ENCODE measurements at places on chromosomes 1 and 21.

DNA sequence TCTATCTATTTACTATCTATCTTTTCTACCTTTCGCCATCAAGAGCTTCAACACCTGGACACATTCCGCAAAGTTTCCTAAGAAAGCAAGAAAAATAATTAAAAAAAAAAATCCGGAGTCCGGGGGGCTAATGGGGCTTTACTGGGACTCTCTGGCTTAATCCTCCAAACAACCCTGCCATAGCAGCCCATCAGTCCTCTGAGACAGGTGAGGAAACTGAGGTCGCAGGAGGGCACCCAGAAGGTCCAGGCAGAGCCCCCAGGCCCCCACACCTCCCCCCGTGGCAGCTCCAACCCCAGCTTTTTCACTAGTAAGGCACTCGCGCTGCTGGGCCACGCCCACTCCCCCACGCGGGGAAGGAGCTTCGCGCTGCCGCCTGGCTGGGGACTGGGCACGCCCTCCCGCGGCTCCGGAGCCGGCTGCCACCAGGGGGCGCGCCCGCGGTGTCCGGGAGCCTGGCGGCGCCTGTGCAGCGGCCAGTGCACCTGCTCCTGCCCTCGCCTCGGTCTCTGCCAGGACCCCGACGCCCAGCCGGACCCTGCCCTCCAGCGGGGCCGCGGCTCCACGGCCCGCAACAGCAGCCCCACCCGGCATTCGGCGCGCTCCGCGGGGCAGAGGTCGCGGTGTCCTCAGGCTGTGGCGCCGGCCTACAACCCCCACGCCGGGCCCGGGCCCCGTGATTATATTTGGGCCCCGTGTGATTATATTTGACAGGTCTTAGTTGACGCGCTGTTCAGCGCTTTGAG lies 54.1 kb upstream of the SAMD11 start:
- peak; percentile 93 for DNase-seq

DNA sequence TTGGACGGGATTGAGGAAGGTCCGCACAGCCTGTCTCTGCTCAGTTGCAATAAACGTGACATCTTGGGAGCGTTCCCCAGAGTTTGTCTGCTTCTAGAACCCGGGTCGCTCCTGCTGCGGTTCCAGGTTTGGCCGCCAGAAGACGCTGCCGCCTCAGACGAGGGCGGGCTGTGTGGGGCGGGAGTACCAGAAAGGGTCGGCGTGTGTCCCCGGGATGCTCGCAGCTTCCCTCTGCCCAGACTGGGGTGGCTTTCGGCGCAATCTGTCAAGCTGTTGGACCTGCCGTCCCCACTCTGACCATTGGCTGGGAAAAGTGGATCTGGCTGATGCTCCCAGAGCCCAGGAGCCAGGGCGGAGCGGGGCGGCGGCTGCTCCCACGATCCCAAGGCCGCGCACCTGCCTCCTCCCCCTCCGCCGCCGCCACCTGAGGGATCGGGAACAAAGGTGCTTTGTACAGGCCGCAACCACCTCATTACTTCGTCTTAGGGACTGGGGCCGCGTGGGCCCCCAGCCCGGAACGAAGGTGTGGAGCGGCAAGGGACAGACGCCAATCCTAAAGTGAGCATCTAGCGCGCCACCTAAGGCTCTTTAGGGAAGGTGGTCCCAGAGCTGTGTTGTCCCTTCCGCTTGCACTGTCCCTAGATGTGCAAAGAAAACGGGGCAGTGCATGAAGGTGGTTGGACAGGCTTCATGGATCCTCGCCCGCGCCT lies 683 bp upstream of the EFNA4 start:
- peak; percentile 78 for DNase-seq

DNA sequence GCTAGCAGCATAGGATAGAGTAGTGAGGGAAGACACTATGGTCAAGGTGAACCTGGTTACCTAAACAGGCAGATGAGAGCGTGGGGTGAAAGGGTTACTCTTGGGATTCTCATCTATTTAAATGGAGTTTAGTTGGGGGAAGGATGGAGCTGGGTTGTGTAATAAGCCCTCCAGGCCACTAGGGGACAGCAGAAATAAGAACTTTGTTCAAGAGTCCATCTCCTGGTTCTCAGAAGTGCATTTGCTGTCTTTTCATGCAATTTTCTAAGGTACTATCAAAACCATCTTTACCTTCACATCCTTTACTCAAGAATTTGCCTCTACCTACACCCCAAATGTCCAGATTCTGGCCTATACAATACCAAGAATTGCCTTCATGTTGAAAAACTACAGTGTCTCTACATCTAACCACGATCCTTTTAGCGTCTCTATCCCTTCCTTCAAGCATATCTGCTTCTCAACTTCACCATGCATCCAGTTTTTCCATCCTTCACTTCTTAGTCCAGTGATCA lies 28.0 kb downstream of the SLAMF1 start:
- no peak for DNase-seq

- no peak for DNase-seq
These were observed 6.8 kb downstream of the RPE65 start for GRCh38 chr1:68442822-68443556.

- DNase-seq, result no peak
These were observed 358 bp downstream of the TSPAN2 start for GRCh38 chr1:115088871-115089419.

DNA sequence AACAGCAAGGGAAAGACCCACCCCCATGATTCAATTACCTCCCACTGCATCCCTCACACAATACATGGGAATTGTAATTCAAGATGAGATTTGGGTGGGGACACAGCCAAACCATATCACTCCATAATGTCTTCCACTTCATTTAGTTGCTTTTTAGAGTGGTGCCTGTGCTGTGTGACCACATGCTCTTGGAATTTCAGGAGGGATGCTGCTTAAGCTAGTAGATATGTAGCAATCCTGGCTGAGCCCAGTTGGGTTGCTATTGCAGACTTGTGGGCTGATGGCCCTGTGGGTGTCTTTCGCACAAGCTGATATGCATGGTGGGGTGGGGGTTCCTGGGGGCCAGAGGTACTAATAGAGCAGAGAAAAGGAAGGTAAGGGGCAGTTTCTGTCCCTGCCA lies 160.4 kb upstream of the SYT6 start:
- no peak for DNase-seq

- no peak for DNase-seq
These were observed 28.3 kb downstream of the CCN1 start for GRCh38 chr1:85608851-85609250.

DNA sequence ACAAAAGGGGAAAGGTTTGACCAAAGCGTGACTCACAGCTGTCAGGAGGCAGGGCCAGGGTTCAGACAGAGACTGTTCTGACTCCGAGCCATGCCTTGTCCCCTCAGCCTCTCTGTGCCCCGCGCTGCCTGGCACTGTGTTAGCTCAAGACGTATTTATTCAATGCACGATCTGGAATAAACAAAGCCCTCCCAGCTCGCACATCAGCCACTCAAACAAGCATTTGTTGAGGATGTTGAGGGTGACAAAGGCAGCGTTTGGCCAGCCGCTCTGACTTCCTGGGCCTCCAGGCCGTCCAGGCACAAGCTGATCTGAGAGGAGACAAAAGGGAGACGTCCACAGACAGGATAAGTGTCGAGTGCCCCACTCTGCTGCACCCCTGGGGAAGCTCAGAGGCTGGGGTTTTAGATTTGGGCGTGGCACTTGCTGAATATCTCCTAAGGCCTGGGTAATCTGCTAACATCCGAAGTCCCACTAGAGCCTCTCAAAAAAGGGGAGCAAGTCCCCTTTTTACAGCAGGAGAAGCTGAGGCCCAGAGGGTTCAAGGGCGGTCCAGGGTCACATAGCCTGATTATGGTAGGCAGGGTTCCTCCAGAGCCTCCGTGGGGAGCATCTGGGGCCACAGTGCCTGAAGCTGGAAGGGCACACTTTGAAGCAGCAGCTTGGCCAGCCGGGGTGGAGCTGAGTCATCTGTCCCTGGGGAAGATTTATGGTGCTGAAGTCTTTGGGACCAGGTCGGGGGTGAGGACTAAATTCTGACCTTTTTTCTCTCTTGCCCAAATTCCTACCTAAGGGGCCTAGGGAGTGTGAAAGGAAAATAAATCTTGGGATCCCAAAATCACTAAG lies 95.9 kb downstream of the SPSB1 start:
- no peak for DNase-seq

- DNase-seq, result no peak
These were observed 41.8 kb upstream of the BCL10 start for GRCh38 chr1:85318217-85318616.

DNA sequence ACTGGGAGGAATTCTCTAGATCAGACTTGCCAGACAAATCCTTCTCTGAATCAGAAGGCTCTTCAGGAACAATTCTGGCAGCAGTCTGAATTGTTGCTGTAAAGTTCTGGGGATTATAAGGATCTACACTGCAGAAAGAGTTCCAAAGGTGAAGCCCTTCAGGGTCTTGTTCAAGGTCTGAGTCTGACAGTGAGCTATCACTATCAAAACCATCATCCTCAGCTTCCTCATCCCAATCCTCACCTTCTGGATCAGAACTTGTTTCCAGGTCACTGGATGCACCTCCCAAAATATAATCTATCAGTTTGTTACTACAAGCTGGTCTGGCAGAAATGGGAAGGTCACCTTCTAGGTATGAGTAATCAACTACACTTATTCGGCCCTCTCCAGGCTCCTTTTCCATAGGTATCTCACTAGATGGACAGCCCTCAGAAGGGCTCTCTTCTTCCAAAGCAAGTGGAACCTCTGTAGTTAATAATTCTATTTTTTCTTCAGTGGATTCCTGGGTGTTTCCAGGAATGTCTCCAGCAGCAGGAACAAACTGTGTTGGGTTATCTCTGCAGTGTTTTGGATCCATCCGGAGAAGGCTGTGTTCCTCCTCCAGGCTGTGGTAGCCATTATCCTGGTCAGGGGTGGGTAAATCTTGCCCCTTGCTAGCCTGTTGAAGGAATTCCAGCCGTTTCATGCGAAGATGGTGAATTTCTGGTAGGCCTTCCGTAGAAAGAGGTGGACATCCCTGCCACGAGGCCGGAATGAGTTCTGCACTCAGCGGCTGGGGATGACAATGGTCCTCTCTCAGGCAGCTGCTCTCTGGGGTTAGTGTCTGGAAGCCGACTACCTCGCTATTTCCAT lies 1.6 kb downstream of the PPP1R15B start:
- no peak for DNase-seq

DNA sequence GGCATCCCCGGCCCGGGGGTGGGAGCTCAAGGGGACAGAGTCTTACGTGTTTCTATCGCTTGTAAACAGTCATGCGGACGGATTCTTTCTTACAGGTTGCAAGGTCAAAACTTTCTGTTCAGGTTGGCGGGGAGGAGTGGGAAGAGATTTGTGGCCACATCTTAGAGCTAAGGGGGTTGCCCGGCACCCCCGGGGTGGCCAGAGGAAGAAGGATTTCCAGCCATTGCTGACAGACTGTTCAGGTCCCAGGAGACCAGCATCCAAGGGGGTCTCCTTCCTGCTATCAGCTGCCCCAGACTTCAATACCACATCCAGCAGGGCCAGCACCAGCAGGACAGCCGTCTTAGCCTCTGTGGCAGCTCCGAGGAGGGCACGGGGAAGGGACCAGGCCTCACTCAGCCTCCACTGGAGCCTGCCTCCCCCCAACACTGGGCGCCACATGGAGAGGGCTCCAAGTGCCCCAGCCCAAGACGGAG lies 52.0 kb downstream of the KIF21B start:
- no peak for DNase-seq

DNA sequence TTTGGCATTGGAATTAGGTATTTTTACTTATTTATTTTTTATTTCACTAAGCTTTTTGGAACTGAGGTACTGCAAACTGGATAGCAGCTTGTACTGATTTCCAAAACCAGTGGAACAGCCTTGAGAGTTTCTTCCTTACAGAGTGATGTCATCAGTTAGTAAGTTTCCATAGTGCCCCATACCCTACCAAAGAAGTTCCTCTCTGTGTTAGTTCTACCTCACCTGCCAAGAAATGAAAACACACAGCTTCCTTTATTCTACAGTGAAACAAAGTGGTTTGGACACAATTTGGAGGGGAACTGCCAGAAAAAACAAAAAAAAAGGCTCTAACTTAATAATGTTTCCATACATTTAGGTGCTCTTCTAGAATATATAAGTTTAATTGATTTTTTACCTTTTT lies 430.9 kb upstream of the ADGRL2 start:
- no peak for DNase-seq

DNA sequence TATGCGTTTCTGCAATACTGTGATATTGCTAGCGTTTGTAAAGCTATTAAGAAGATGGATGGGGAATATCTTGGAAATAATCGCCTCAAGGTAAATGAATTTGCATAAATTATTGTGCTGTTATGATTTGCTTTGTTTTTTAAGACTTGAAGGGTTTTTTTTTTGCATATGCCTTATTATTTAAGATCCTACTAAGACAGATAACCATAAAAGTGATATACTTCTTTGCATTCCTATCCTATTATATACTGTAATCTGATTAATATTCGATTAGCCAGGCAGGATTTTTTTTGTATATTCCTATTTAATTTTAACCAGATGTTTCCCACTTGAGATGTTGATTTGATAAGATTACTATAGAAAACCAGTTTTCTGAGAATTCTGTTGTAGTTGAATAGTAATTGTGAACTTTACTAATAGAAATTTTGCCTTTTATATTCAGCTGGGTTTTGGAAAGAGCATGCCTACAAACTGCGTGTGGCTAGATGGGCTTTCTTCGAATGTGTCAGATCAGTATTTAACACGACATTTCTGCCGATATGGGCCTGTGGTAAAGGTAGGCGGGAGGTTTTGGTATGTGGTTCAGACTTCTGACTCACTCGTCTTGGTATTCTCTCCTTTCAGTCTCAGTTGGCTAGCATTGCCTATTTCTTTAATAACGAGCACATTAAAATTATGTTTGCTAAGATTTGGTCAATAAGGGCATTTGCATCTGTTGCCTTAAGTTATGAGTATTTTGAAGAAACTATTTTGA lies 56.8 kb downstream of the ZBTB17 start:
- DNase-seq, result no peak

GRCh38 chr1:165508291-165508690 lies 35.5 kb upstream of the LRRC52 start:
- DNase-seq, result no peak

- DNase-seq, result no peak
These were observed 22.6 kb downstream of the MAEL start for GRCh38 chr1:167011560-167012191.

Data from Right ventricle myocardium inferior (tissue), 1 donor.